ENCODE measurements at places on chromosomes 16 and 17.

DNA sequence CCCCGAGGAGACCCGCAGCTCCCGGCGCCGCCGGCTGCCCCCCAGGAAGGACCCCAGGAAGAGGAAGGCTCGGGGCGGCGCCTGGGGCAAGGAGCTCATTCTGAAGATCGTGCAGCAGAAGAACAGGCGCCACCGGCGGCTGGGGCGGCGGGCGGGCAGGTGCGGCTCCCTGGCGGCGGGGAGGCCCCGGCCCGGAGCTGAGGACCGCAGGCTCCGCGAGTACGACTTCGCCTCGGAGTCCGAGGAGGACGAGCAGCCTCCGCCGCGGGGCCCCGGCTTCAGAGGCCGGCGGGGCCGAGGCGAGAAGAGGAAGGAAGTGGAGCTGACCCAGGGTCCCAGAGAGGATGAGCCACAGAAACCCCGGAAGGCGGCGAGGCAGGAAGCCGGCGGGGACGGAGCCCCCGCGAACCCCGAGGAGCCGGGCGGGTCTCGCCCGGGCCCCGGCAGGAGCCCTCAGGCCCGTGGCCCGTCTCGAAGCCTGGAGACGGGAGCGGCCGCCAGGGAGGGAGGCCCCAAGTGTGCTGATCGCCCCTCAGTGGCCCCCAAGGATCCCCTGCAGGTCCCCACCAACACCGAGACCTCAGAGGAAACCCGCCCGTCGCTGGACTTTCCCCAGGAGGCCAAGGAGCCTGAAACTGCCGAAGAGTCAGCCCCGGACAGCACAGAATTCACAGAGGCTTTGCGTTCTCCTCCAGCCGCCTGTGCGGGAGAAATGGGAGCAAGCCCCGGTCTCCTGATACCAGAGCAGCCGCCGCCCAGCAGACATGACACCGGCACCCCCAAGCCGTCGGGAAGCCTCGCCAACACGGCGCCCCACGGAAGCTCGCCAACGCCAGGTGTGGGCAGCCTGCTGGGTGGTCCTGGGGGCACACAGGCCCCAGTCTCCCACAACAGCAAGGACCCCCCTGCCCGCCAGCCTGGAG lies 22.3 kb upstream of the ZFPM1 start:
- DNase-seq = no peak

- no peak for DNase-seq
Observed at GRCh38 chr17:42131981-42132432, 9.4 kb downstream of the HSPB9 start.

GRCh38 chr17:17109907-17110306 lies 67.7 kb downstream of the MPRIP start:
- no peak for DNase-seq

DNA sequence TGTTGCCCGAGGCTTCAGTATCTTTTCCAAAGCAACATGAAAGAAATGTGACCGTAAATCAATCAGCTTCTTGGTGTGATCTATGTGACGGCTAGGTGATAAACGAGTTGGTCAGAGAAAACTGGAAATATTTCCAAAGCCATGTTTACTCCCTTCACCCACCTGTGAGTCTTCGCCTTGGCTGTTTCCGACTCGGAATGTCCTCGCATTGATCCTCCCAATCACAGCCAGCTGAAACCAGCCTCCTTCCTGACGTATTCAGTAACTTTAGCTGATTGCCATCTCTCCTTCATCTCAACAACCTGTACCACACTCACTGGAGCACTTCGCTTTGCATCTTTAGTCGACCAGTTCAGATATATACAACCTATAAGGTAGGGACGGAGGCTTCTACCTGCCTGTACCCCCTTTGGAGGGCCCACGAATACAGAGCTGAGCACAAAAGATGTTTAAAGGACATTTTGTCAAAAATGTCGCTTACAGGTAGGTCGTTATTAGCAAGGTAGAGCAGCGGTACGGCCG lies 705 bp downstream of the KRABD2 start:
- no peak for DNase-seq

DNA sequence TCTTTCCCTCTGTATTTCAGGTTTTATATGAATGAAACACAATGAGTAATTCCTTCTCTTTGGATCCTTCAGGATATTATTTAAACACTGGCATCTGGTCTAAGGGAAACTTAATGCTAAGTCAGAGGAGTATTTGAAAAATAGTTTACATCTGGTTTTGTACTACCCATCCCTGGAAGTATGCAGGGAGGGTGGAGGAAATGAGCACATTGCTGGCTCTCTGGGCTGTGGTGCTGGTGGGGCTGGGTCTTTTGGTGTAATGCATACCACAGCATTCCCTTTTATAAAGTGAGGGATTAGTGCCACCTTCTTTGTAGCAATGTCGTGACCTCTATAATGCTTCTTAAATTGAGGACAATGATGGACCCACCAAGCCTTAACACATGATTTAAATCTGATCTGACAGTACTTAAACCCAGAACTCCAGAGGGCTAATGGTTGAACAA lies 105.5 kb upstream of the AXIN2 start:
- no peak for DNase-seq

DNA sequence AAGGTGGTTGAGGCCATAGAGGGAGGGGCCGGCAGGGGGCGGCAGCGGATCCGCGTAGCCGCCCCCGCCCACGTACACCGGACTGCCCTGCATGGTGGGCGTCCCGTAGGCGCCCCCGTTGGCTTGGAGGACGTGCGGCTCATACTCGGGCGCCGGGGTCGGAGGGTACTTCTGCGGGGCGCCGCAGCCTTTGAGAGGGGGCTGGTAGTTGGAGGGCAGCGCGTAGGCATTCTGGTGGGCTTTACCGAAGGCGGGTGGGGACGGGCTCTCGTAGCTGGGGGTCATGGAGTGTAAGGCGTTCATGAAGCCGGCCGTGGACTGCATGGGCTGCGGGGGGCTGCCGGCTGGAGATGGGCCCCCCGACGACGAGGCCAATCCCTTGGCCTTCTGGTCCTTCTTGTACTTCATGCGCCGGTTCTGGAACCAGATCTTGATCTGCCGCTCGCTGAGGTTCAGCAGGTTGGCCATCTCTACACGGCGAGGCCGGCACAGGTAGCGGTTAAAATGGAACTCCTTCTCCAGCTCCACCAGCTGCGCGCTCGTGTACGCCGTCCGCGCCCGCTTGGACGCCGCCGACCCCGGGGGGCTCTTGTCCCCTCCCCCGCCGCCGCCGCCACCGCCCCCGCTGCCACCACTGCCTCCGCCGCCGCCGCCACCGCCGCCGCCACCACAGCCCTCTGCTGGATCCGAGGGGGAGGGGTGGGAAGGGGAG lies 5.7 kb upstream of the HOXB2 start:
- DNase-seq = no peak

DNA sequence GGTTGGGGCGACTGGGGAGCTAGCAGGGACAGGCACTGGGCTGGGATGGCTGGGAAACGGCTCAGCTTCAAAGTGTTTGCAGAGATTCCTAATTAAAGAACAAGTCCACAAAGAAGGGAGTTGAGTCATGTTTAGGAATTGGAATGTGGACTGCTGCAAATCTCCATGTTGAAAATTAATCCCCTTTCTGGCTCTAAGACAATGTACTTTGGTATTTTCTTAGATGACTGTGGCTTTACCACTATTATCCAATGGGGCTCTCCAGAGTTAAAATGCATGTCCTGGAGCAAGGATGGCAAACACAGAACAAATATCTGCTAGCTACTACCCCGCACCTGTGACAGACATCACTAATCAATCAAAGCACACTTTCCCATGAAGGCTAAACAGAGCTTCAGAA lies 22.2 kb upstream of the WSCD1 start:
- DNase-seq = no peak

- no peak for DNase-seq
Observed at GRCh38 chr17:4893721-4894560, 5.4 kb upstream of the C17orf107 start.

DNA sequence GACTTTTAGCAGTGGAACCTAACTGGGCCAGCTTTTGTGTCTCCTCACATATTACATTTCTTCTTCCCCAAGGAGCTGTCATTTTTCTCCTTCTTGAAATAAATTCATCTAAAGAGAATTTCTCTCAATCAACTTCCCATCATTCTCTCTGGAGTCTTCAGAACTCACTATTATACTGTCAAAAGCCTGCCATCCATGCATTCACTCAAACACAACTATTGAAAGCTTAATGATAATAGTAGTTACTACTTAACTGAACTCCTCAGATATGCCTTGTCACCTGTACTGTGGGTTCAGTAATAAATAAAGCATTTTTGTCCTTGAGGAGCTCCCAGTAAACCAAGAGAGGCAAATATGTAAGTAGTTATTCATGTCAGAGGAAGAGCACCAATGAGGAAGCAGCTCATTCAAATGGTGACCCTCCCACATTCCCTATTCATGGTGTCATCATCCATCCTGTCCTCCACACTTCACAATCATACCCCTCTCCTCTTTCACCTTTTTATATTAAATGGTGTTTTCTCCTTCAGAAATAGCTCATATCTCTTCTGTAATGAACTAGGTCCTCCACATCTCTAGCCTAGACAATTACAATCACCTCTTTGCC lies 162.6 kb downstream of the CA10 start:
- DNase-seq = no peak

DNA sequence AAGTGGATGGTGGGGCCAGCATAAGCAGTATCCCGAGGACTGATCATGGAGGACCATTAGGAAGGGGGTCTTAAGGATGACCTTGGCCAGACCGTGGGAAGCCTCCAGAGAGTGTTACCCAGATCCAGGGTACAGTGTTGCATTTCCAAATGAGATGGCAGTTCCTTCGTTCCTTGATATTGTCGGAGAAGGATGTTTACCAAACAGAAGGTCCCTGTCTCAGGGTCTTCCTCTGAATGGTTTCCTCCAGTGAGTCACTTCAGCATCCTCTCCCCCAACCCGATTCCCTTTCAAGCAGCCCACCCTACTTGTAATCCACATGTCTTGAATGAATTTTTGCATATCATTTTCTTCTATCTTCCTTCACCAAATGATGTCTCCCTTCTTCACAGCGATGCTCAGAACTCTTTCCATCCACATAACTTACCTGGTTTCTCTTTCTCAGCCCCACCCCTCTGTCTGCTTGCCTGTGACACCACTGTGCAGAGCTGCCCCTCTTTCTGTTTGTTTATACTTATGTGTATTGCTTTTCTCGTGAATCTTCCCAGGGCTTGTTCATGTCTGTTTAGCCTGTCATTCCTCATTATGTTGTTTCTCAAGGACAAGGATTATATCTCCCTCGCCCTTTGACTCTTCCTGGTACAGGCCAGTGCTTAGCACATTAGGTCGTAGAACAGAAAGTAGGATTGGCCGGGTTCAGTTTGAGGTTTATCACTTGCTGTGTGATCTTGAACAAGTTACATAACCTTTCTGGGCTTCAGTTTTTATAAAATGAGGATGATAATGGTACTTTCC lies 5.7 kb downstream of the GOSR2 start:
- DNase-seq = no peak

GRCh38 chr16:56354016-56354415 lies 71.3 kb downstream of the AMFR start:
- no peak for DNase-seq

- no peak for DNase-seq
Observed at GRCh38 chr17:7633093-7633492, 3.2 kb downstream of the SHBG start.

DNA sequence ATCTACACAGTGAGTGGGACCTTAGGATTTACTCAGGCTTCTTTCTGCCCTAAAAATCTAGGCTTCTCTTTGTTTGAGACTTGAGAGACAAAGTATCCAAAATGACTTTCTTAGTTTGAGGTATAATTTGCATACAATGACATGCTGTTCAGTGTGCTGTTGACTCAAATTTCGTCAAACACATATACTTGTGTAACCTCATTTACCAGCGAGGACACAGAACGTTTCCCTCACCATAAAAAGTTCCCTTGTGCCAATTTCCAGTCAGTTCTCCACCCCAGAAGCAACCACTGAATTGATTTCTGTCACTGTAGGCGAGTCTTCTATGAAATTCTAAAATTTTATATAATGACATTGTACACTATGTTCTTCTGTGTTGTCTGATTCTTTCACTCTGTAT lies 68.0 kb upstream of the MAF start:
- DNase-seq = no peak

GRCh38 chr16:1039762-1040161 lies 32.8 kb upstream of the SSTR5 start:
- DNase-seq = no peak

GRCh38 chr16:70749681-70750601 lies 51.0 kb downstream of the VAC14 start:
- no peak for DNase-seq

- no peak for DNase-seq
Observed at GRCh38 chr17:38355251-38355650, 3.6 kb downstream of the SOCS7 start.

Measured in SW 1271 (cell line).